B cell (primary cell): ENCODE measurements at places on chromosomes 7 and 10. TPM values are rescaled to one million over a fixed set of nuclear protein-coding genes. Genes with fewer than 3 reads are reported as not detected.

The BEND7 gene
- 0.41 TPM in 1 of 2 replicates, not detected in the other for total RNA-seq

The LBX1 gene
- not detected in 2 replicates for total RNA-seq

The CALML5 gene
- not detected in 2 replicates for total RNA-seq

The MOGAT3 gene
- total RNA-seq: not detected in 2 replicates

The CNTNAP2 gene
- 7.0 and 7.4 TPM in 2 replicates for total RNA-seq

The CDHR1 gene
- 1.3 and 1.7 TPM in 2 replicates for total RNA-seq

The GIMAP4 gene
- 0.27 and 0.85 TPM in 2 replicates for total RNA-seq

The FAM25G gene
- not detected in 2 replicates for total RNA-seq

The STOX1 gene
- 0.53 and 0.57 TPM in 2 replicates for total RNA-seq

The SLC18A3 gene
- not detected in 2 replicates for total RNA-seq
